NB4 (cell line): ENCODE measurements at places on chromosomes 13 and 19.

DNA sequence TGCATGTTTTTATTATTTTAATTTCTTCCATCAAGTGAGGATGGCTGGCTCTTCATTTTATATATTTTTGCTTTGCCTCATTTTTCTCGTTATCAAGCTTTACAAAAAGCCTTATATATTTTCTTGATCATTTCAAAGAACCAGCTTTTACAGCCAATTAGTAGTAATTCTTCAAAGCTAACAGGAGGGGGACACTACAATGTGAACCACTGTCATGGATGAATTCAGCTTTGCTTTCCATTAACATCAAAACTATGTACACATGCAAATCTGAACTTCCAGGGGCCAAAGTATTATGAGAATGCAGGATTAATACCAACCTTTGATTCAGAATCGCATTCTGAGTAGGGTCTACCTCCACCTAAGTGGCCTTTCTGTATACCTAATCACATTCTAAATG, 11.1 kb downstream of the UQCRFS1 start:
- no peak for DNase-seq

- DNase-seq = no peak
These were observed 26.3 kb downstream of the CYP4F2 start for GRCh38 chr19:15871570-15871969.

- no peak for DNase-seq
These were observed at the start of gene FREM2 for GRCh38 chr13:38686577-38687245. FREM2 (plus strand) TSS chr13:38687077; CDS start chr13:38687345, 268 bp downstream.

DNA sequence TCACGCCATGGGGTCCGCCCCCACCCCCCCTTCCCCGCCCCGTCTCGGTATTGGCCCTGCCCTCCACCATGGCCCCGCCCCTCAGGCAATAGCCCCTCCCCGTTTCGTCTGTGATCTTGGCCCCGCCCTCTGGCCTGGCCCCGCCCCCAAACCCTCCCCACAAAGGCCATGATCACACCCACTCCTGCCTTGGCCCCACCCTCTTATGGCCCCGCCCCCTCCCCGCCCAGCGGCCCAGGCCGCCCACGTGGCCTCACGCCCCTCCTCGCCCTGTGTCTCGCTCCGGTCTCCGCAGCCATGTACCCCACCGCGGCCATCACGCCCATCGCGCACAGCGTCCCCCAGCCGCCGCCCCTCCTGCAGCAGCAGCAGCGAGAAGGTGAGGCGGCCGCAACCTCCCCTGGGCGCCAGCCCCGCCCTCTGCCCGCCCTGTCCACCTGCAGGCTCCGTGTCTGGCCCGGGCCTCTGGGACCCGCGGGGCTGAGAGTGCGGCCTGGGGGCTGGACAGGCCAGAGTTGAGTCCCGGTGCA, 61.3 kb downstream of the CELF5 start:
- DNase-seq = no peak

DNA sequence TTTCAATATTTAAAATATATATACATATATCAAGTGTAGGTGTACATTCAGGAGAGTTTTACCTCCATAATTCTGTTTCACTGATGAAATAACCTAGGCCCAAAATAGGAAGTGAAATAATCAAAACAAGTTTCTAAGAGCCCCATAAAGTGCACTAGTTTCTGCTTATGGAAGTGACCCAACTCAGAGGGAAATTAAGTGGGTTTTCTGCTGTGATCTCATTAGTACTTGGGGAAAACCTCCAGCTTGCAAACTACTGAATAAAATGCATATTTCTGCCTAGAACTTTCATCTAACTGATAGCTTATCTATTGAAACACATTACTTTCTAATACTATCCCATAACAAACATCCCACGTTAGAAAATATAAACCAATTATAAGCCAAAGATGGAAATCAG, 45.4 kb upstream of the MIR17HG start:
- DNase-seq = no peak

- DNase-seq = peak; percentile 91
These were observed at the start of gene ZNF529 for GRCh38 chr19:36573020-36573894. ZNF529 (minus strand) TSS chr19:36573292; CDS start chr19:36572346, 946 bp downstream.

GRCh38 chr19:54608792-54609191, 15.4 kb downstream of the LILRA1 start:
- no peak for DNase-seq

- DNase-seq = no peak
These were observed 124.3 kb upstream of the GJB6 start for GRCh38 chr13:20356444-20356843.

DNA sequence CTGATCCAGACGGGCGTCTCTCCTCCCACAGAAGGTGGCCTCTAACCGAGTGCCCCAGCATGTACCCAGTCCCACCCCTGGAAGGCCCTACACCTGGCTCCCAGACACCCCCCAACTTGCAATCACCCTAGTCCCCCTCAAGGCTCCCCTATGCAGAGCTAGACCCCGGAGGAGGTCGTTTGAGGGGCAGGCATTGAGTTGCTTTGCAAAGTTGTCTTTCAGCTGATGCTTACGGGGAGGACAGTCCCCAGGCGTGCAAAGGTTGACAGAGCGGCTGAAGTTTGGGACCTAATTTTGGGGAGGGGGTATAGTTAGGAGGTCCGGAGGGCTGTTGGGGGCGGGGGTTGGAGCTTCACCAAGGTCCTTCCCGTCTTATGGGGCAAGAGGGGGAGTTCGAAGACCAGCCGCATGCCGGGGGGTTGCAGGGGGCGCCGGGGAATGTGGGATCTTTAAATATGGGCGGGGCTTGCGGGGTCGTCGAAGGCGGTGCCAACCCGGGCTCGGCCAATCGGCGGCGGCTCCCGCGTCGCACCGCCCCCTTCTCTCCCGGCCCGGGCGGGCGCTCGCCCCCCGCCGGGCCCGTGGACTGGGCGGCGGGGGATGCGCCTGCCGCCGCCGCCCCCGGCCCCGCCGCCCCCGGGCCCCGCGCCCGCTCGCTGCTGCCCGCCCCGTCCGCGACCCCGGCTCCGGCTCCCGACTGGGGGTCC, at the start of gene KCNN1:
KCNN1 (plus strand) TSS at position 558 of the 707 bp plus-strand sequence. CDS start 6,782 bp downstream, outside the sequence.
- no peak for DNase-seq

DNA sequence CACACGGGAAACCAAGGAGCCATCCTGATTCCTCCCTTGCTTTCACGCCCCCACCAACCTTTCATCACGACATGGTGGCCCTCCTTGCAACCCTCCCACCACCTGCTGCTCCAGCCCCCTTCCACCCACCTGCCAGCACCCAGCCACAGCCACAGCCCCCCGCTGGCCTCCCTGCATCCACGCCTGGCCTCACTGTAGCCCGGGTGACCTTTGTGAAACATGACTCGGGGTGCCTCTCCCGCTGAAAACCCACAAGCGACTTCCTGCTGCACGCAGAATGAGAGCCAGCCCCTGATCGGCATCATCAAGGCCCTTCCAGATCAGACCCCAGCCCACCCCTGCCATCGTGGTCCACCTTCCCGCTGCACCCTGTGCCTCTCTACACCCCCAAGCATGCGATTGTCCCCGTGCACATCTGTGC, 14.9 kb downstream of the POP4 start:
- DNase-seq = no peak

DNA sequence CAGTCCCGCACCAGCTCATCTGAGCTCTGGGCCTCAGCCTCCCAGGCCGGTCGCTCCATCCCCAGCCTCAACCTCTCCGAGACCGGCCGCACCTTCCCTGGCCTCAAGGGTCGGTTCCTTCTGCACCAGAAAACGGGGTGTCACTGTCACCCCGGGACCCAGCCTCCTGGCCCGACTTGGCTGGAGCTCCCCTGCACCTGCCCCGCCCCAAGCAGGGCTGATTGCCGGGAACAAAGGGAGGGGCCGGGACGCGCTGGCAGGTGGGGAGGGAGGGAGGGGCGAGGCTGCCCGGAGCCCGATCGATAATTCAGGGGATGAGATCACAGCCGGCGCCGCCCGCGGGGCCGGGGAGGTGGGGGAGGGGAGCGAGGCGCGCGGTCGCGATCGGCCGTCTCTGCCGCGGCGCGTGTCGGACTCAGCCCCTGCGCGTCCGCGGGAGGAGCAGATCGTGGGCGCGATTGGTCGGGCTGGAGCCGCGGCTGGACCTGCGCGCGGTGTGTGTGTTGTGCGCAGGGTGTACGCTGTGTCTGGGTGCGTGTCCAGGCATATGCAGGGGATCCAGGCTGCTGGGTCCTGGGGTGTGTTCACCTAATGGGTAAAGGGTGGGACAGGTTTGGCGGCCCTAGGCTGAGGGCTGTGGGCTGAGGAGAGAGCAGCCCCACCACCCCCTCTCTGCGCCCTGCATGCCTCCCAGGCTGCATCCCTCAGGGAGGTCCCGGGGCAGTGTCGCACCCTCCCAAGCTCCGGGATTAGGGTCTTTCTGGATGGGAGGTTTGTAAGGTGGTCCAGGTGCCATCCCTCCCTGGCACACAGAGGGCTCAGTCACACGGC, 1.1 kb upstream of the SHC2 start:
- no peak for DNase-seq

DNA sequence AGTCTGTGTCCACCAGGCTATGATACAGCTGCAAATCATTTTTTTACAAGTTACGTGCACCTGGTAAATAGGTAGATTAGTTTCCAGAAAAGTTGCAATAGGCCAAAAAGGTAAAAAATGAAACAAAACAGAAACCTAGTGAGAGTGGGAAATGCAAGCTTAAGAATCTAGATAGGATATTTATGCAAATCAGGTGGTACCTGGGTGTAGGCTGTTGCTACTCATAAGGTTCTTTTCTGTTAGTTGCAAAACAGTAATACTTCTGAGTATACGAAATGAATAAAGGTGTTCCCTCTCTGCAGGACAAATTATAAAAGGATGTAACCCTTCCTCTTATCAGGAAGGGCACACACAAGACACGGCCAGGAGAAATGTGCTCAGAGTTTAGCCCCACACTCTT, 97.9 kb downstream of the UGGT2 start:
- DNase-seq = no peak

DNA sequence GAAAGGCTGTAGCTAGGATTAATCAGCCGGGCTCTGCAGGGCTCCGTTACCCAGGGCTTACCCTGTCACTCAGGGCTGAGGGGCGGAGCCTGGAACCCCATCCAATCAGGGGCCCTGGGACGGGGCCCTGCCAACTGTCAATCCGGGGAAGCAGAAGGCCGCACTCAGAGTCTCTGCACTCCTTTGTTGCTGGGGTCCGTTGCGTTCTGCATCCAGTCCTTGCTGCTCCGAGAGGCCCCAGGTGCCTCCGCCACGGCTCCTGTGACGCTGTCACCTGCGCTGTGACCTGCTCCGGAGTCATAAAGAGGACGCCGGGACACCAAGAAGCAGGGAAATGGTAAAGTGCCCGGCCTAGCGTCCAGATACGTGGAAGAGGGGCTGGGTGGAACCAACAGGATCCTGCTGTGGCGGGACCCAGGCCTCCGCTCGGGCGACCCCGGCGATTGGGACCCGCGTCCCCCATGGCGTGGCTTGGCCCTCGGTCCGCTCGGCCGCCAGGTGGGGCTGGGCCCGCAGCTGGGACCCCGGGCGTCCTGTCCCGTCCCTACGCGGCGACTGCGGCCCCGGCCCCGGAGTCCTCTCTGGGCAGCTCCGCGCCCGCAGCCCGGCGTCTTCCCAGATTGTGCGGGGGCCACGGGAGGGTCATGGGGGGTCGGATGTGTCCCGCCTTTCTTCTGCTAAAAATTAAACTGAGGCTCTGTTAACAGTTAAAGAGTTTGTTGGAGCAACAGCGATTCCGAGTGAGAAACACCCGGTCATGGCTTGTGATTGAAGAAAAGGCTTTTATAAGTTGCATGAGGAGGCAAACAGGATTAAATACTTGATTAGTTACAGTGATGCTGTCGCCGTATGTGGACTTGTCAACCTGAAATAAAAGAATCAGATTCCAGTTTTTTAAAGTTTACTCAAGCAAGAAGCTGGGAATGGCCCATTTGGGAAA, at the start of gene ZNF491:
ZNF491 (plus strand) TSS at position 133 of the 940 bp plus-strand sequence. CDS start 7,431 bp downstream, outside the sequence.
- DNase-seq = peak; percentile 92

- DNase-seq = peak; percentile 99
These were observed 23.9 kb upstream of the ZNF846 start for GRCh38 chr19:9792206-9793070.

- DNase-seq = no peak
These were observed 42.6 kb downstream of the CYP4F22 start for GRCh38 chr19:15550929-15551292.

- peak; percentile 38 for DNase-seq
These were observed 181.0 kb upstream of the GPR12 start for GRCh38 chr13:26941345-26942174.

DNA sequence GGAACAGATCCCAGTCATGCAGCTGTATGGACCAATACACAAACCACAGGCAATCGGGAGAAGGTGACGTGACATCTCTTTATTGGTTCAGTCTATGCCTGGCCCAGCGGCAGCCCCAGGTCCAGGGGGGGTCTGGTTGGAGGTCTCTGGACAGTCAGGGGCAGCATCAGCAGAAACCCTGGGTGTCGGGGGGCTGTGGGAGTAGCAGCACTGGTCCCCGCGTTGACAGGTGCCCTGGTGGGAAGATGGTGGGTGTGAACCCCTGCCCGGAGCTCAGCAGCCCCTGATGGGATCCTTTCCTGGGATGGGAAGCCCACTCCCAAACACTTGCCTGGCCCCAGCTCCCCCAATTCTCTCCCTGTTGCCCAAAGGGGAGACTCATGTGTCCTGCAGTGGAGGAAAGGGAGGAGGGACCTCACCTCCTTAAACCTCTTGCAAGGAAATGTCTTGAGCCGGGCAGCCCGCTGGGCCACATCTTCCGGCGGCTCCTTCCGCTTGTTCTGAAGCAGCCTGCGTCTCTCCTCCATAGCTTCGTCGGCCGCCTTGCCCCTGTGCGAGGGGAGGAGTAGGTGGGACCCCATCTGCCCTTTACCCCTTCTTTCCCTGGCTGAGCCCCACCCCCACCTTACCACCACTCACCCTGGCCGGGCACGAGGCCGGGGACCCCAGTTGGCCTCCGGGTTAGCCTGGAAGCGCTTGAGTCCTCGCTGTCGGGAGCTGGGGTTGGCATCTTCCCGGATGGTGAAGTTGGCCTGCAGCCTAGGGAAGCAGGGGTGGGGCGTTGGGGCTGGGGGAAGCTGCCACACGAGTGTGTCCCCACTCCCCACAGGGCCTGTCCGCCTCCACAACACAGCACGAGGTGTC, 2.4 kb upstream of the LYL1 start:
- DNase-seq = no peak

GRCh38 chr19:29665215-29665825, at the start of gene PLEKHF1:
PLEKHF1 (plus strand) TSS chr19:29665461; CDS start chr19:29673840, 8,379 bp downstream.
- DNase-seq = peak; percentile 81

GRCh38 chr13:23411706-23412105, 21.8 kb downstream of the SACS start:
- no peak for DNase-seq

GRCh38 chr19:18496167-18496979, 25.5 kb downstream of the ELL start:
- DNase-seq = peak; percentile 89
